ENCODE measurements at places on chromosomes 7 and 10.

DNA sequence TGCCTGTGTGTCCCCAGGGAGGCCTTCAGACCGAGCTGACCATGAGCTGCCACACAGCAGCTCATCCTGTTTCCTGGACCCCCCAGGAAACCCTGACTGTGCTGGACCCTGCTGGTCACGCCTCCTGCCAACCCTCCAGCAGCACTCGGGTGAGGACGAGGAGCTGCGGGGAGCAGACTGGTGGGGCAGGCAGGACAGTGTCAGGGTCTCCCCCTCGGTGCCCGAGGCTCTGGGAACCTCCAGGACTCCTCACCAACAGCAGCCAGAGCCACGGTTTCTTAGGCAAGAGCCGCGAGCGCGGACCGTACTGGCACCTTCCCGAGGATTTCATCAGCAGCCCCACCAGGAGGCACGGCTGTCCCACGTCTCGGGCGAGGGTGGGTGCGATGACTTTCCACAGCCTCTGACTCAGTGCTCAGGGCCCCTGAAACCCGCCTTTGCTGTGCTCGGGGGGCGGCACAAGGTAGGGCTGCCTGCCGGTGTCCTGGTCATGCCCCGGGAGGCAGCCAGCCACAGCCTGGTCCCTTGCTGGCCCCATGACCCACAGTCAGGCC, 186.9 kb downstream of the ELFN1 start:
- DNase-seq, result no peak

DNA sequence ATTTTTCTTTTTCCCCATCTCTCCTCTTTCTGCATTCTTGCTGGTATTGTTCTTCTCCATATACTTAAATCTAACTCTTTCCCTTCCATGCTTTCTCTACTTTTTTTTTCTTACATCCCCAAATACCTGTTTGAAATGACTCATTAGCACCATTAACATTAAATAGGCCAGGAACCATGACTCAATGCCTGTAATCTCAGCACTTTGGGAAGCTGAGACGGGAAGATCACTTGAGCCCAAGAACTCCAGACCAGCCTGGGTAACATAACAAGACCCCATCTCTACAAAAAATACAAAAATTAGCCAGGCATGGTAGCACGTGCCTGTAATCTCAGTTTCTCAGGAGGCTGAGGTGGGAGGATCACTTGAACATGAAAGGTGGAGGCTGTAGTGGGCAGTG, 1026.8 kb downstream of the GATA3 start:
- no peak for DNase-seq

GRCh38 chr7:12821746-12822145, 134.3 kb downstream of the ARL4A start:
- no peak for DNase-seq

- no peak for DNase-seq
Measured at GRCh38 chr7:42700406-42701327, 211.2 kb downstream of the C7orf25 start.

- peak; percentile 13 for DNase-seq
Measured at GRCh38 chr10:23656735-23657134, 217.9 kb downstream of the OTUD1 start.

GRCh38 chr10:79142064-79142491, 73.3 kb downstream of the ZMIZ1 start:
- no peak for DNase-seq

DNA sequence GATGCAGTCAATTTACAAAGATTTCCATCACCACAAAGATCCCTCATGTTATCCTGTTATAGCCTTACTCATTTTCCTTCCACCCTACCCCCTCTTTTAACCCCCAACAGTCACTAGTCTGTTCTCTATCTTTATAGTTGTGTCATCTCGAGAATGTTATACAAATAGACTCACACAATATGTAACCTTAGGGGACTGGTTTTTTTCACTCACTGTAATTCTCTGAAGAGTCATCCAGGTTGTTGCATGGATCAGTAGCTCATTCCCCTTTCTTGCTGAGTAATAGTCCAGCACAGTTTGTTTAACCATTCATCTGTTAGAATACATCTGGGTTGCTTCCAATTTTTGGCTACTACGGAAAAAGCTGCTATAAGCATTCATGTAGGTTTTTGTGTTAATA, 121.1 kb upstream of the PDE1C start:
- no peak for DNase-seq

DNA sequence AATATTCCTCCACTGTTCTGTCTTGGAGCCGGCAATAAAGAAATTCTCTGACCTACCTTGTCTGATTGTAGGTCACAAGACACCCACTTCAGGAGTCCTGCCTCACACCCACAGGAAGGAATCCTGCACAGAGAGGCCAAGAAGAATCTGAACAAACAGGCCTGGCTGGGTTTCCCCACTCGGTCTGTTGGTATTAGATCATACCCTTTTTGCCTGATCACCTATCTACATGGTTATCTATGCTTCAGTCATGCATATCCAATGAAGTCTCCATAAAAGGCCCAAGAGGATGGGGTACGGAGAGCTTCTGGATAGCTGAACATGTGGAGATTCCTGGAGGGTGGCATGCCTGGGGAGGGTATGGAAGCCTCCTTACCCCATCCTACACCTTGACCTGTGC, 12.3 kb downstream of the OGDH start:
- peak; percentile 98 for DNase-seq

DNA sequence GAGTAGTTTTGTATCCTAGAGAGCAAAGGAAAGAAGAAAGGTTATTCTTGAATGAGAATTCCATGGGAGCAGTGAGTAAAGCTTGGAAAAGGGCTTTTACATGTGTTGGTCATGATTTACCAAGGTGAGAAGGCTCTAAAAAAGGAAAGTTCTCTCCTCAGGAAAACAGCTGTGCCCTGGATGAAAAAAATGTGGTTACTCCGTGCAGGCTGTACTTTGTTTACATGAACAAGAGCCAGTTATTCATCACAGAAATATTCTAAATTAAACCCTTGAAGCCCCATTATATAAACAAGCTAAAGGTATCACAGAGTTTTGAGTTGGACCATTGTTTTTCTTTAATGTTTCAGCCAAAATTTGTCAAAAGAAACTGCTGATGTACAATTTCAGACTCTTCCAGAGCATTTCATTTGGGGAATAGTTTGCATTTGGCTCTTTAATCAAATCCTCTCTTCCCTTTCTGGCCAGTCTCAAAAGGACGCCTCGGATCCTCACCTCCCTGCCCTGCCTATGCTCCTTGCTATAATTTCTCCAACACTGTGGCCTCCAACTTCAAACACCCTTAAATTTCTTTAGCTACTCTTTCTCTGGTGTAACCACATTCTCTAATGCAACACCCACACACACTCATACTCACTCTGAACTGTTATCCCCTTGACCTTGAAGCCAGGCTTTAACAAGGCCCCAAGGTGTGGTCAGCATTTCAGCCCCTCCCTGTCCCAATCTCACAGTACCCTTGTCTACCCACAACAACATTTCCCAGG, 47.4 kb downstream of the AFAP1L2 start:
- DNase-seq, result no peak

GRCh38 chr10:14093730-14094484, 236.8 kb downstream of the FRMD4A start:
- no peak for DNase-seq

GRCh38 chr10:122733443-122733842, 33.8 kb upstream of the C10orf120 start:
- DNase-seq, result no peak

- no peak for DNase-seq
Measured at GRCh38 chr7:68694656-68695055, 903.6 kb upstream of the AUTS2 start.

DNA sequence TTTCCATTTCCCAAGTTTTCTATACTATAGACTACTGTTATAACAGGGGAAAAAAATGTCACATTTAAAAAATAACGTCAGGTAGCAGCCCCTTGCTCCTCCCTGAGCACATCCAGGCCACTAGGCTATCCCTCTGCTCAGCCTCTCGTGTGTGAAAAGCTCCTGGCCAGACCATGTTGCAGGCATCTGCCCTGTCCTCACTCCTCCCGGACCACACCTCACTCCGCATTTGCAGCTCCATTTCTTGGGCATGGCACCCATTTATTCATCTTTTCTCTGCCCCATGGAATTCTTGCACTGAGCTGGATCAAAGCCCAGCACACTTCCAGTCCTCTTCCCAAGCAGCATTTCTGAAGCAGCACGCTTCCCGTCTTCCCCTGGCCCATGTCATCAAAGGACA, 1.4 kb upstream of the GDF2 start:
- DNase-seq, result no peak

DNA sequence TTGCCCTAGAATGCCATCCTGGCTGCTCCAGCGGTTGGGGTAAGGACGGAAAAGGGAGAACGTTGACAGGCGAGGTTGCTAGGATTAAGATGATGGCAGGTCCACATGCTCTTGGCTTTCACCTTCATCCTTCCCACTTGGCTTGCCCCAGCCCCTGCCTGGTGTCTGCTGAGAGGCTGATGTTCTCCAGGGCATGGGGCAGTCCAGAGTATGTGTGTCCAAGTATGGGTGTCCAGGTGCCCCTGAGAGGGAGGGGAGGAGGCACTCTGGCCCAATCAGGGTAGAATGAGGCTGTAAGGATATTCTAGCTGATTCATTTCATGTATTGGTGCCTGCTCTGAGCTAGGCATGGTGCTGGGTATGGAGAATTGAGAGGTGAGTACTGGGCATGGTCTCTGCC, 12.6 kb downstream of the NEURL1 start:
- no peak for DNase-seq

- no peak for DNase-seq
Measured at GRCh38 chr10:119313644-119314043, 106.3 kb downstream of the GRK5 start.

GRCh38 chr7:30815951-30816644, 44.9 kb downstream of the MINDY4 start:
- DNase-seq, result no peak

All from trophoblast cell (in vitro differentiated cells and primary cell).